Skin of body (tissue), 3 donors: ENCODE measurements at places on chromosomes 5 and 9. TPM values are rescaled to one million over a fixed set of nuclear protein-coding genes. Genes with fewer than 3 reads are reported as not detected.

Gene SCGB3A2
- not detected for total RNA-seq

Gene CCNO
- total RNA-seq, result 0.20 TPM

Gene PGM5
- total RNA-seq, result 13.8 TPM

Gene COL5A1
- total RNA-seq, result 349 TPM

Gene COL23A1
- 4.6 TPM for total RNA-seq

Gene PITX1
- total RNA-seq, result 1.1 TPM

- no peak for DNase-seq
Observed at GRCh38 chr5:159041444-159042198, 58.1 kb downstream of the EBF1 start.

DNA sequence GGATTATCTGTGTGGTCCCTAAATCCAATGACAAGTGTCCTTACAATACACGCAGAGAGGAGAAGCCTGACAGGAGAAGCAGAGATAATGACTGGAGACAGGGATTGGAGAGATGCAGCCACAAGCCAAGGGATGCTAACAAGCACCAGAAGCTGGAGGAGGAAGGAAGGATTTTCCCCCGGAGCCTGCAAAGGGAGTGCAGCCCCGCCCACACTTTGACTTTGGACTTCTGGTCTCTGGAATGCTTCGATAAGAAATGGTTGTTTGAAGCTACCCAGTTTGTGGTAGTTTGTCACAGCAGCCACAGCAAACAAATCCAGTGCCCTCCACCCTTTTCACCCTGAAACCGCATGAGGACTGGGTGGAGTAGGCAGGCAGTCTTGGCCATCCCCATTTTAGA lies 77.2 kb upstream of the BOD1 start:
- no peak for DNase-seq

DNA sequence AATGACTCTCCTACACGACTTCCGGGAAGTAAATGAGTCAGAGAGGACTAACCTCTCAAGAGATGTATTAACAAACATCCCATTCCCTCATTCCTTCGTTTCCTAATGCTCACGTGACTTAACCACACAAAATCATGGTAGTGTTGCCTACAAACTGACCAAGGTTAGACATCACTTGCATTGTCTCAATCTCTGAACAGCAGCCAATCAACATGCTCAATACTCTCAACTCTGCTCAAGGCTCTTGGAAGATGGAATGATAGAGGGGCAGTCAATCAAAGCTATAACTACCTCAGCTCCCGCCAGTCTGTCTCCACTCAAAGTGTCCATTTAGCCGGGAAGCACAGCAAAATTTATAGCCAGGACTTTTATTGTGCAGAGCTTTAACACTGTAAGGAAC lies 143.8 kb upstream of the PIK3R1 start:
- DNase-seq, result no peak

GRCh38 chr9:117485176-117485575 lies 70.3 kb upstream of the ASTN2 start:
- no peak for DNase-seq

DNA sequence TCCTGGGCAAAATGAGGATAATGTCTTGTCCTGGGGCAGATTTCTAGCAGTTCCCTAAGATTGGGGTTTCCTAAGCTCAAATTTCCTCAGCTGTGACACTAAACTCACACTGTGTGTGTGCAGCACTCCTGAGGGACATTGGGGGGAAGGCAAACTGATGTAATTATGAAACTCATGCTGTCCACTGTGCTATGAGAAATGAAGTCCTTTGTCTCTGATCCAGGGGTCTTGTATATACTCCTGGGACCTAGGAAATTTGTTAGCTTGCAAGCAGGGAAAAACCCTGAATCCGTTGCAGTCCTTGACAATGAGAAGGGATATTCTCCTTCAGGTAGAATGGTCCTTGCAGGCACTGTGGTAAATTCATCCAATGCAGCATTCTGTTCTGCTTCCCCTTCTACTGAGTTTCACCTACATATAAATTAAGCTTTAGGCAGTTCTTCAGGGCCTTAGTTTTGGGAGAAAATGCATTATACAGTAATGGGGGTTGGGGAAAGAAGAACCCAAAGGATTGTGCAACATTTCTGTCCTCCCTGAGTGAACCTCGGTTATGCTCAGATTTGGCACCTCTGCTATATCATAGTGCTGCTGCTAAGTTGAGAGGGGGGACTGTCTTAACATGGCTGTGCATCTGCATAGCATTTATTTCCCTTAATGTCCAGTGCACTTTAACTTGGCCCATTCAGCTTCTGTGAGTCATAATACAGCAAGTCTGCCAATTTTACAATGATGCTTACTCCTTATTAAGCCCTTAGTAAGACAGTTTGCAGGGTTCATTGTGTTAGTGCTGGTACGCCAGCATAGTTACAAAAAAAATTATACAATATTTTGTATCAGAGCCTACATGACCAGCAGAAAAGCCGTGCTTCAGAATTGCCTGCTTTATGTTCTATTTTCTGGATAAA lies 80.2 kb downstream of the PJA2 start:
- DNase-seq, result peak; percentile 77

DNA sequence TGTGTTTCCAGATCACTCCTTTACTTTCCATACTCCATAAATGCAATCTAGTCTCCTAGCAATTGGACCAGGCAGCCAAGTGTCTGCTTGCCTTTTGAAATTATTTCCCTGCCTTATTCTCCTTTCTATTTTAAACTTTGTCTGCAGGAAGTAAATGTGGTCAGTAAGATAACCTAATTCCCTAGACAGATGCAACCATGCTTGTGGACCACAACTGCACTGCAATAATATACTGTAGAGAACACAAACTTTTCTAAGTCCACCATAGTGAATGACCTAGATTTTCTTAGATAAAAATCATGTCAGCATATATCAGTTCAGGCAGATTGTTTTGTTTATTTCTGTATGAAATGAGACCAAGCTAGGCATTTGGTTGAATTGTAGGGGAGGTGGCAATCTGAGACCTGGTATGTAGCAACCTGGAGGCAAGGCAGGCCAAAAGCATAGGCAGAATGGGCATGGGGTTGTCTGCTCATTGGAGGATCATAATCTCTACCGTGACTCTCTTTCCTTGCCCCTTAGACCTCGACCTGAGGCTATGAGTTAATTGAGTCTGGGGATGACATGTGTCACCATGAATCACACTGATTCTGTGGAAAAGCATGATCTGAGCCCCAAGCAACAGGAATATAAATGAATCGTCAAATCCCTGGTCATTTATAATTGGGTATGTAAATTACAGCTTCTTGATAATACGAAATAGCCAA lies 20.7 kb downstream of the ACTL7B start:
- no peak for DNase-seq

- DNase-seq, result no peak
Observed at GRCh38 chr5:180670586-180671359, 21.4 kb upstream of the FLT4 start.

DNA sequence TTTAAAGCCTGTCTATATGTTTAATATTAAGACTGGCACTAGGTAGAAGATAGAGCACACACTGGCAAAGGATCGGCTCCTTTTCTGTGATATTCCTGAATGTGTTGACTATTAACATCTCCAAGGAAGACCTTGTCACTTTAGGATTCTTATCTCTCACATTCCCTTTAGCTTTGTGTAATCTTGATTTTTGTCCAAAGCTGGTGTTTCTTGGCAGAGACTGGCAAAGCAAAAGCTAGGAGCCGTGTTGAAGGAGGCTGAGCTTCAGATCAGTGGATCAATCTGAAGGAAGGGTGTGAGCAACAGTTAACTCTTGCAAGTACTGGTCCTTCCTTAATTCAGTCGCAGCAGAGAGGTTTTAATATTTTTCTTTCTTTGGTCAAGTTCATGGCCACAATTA lies 830.4 kb upstream of the ZNF608 start:
- DNase-seq, result no peak

GRCh38 chr9:113712053-113712452 lies 164.1 kb upstream of the ZNF618 start:
- peak; percentile 58 for DNase-seq

- DNase-seq, result no peak
Observed at GRCh38 chr9:71916834-71917534, 5.5 kb downstream of the C9orf85 start.

- no peak for DNase-seq
Observed at GRCh38 chr5:123907349-123907748, 395.4 kb downstream of the CSNK1G3 start.

DNA sequence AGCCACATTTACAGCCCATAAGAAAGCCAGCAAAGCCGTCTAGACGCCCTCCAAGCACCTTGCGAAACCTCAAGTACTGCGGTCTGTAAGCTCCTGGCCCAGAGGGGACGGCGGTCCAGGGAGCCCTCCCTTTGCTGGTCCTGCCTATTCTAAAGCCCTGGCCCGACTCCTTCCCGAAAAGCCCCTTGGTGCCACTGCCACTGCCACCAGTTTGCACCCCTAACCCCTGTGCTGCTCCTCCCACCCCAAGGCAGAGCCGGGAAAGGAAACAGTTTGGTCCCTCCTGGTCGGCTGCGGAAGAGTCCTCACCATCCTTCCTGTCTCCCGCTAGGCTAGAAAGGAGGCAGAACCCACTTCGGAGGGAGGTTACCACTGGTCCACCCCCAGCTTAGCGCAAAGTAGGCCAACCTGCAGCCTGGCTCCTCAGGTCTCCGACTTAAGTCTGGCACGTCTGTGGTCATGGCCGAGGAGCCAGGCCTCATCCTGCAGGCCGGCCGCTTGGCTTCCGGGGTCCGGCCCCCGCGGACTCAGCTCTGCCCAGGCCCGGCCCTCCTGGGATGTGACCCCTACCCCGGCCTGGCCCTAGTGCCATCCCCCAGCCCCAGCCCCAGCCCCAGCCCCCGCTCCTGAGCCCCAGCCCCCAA lies 916 bp downstream of the TOR1A start:
- no peak for DNase-seq

GRCh38 chr5:59123595-59124561 lies 541.0 kb downstream of the RAB3C start:
- DNase-seq, result no peak

GRCh38 chr9:89869793-89870580 lies 265.2 kb downstream of the GADD45G start:
- peak; percentile 7 for DNase-seq

DNA sequence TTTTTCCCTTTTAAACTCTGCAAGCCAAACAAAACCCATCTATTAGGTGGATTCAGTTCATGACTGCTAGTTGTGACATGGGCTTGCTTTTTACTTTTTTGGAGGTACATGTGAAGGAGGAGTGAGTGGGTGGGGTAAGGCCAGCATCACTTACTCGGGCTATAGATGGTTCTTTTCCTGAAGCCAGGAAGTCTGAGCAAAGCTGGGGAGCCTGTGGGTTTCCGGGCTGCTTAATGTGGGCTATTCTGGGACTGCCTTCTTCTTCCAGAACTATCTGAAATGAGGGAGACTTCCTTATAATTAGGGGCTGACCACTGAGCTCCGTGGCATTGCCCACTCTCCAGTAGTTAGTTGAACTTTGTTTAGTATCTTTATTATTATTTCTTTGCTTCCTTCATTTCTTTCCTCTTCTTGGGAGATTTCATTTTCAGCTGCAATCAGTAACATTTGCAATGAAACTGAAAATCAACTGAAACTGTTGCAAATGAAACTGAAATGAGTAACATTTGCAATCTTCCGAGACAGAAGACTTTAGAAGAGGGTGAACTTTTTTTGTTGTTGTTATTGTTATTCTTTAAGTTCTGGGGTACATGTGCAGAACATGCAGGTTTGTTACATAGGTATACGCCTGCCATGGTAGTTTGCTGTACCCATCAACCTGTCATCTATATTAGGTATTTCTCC lies 204.9 kb downstream of the LRRC70 start:
- DNase-seq, result no peak

GRCh38 chr5:160547872-160548271 lies 126.2 kb downstream of the PTTG1 start:
- no peak for DNase-seq
